ENCODE measurements at places on chromosomes 3 and 15.

GRCh38 chr3:120163816-120164215 is 69.6 kb upstream of the GSK3B start:
- DNase-seq = no peak

- no peak for DNase-seq
Observed at GRCh38 chr3:186532598-186533072, 11.5 kb downstream of the CRYGS start.

DNA sequence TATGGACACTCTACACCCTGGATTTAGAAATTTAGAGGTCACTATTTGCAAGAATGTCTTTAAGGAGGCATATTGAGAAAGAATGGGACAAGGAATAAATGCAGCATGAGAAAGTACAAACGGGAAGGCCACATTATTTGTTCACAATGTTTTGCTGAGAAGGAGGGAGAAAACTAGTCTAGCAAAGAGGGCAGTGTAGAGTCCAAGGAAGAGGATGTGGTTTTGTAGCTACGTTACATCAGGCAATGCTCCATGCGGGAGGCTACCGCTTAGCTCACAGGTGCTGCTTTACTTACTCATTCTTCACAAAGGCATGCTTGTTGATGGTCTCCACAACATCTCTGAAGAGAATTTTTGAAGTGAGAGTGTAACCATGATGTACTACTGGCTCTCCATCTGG is 191.1 kb downstream of the PLCH1 start:
- DNase-seq = peak; percentile 23

DNA sequence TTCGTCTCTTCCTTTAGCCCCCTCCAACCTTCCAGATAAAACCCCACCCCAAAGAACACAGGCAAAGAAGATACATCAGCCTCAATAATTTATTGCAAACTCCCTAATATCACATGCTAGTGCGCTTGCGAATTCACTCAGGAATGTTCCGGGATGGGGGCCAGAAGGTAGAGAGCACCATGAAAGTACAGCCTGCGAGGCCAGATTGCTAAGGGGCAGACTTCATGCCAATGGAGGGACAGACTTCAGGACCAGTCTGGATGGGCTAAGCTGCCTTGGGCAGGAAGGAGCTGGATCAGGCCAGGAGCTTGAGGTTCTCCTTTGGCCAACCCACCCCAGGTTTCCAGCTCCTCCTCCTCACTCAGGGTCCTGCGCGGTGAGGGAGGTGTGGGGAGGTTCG is 13.4 kb downstream of the CIDEC start:
- DNase-seq = no peak

DNA sequence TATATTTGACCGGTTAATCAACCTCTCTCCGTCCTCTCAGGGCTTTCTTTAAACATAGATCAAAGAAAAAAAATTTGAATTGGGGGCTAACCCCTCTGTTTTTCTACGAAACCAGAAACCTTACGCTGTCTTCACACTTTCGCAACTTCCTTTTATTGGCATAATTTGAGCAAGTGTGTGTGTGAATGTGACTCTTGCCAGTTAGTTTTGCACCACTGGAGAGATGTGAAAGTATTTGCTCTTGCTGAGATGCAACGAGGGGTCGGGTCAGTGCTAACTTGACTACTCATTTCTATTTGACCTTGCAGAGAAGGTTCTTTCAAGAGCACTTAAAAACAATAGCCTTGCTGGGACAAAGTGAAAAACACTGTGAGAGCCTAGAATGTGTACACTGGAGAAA is 81.2 kb downstream of the FAM43A start:
- DNase-seq = no peak

GRCh38 chr3:142863930-142864920 is 24.7 kb downstream of the PCOLCE2 start:
- no peak for DNase-seq

GRCh38 chr15:35932531-35932930 is 386.6 kb upstream of the DPH6 start:
- no peak for DNase-seq

- no peak for DNase-seq
Observed at GRCh38 chr15:60328852-60329443, 68.8 kb downstream of the ANXA2 start.

- peak; percentile 35 for DNase-seq
Observed at GRCh38 chr3:141498598-141499223, 11.9 kb downstream of the RASA2 start.

GRCh38 chr3:182702216-182702615 is 91.1 kb upstream of the ATP11B start:
- no peak for DNase-seq

GRCh38 chr3:71584394-71585011 is 975 bp upstream of the FOXP1 start:
- DNase-seq = peak; percentile 56

GRCh38 chr15:69750253-69750652 is 297.6 kb downstream of the RPLP1 start:
- no peak for DNase-seq

- no peak for DNase-seq
Observed at GRCh38 chr15:28001641-28002040, 97.5 kb downstream of the OCA2 start.

GRCh38 chr3:126847061-126847460 is 135.9 kb upstream of the PLXNA1 start:
- no peak for DNase-seq

- DNase-seq = peak; percentile 92
Observed at GRCh38 chr15:82093774-82094211, 48.0 kb upstream of the MEX3B start.

DNA sequence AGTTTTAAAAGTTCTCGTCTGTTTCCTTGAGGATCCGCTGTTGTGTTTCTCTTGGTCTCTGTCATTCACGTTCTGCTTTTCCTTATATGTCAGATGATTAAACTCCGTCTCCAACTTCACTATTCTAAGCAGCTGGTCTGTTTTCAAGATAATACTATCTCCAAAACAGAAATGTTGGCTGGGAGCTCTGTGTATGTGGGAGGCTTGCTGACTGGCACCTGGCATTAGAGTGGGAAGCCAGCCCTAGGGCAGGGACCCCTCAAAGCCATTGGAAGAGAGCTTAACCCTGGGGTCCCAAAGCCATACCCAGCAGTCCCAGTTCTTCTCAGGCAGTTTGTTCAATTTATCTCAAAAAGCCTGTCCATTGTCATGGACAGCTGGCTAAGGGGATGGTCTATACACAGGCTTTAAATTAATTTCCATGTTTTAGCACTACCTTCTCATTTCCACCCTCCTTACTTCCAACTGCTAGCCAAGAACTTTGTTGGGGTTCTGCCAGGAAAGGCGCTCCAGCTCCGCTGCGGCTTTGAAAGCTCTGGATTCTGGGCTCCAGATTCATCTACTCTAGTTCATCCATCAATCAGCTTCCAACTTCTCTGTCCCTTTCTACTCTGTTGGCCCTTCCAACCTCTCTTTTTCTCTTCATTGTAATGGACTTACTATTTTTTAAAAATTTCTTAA is 9.2 kb downstream of the BTBD1 start:
- no peak for DNase-seq

DNA sequence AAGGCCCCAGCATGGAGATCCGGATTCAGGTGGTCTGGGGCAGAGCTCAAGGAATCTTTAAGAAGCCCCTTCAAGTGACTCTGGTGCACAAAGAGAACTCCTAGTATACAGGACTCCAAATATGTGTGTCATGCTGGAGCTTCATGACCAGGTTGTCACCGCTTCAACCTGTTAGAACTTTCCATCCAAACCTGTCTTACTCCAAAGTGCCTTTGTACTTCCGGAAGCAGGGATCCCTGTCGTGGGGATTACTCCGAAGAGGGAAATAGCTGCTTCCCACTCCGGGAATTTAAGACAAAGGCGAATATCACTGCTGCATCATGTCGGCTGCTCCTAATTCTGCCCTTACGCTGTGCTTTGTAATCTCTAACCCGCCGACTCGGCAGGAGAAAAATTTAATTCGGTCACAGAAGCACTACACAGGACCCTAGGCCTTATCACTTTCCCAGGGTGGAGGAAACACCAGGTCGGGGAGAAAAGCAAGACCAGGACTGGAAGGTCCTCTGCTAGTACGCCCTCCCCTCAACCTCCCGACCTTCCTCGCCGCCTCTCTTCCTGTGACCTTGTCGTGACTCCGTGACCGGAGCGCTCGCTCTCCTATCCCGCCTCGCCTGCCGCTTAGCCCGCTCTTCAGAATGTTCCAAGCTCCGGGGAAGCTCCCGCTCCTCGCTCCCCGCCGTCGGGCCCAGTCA is 730 bp downstream of the HIGD1A start:
- DNase-seq = peak; percentile 35

DNA sequence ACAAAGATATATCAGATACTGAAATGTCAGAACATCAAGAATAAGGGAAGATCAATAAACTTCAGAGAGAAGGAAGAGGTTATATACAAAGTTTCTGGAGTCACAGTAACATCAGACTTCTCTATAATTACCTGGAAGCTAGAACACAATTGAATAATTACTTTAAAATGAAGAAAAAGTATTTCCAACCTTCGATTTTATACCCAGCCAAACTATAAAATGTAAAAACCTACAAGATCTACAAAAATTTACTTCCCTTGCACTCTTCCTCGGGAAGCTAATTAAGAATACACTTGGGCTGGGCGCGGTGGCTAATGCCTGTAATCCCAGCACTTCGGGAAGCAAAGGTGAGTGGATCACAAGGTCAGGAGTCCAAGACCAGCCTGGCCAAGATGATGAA is 6.6 kb upstream of the MINDY2 start:
- DNase-seq = no peak

DNA sequence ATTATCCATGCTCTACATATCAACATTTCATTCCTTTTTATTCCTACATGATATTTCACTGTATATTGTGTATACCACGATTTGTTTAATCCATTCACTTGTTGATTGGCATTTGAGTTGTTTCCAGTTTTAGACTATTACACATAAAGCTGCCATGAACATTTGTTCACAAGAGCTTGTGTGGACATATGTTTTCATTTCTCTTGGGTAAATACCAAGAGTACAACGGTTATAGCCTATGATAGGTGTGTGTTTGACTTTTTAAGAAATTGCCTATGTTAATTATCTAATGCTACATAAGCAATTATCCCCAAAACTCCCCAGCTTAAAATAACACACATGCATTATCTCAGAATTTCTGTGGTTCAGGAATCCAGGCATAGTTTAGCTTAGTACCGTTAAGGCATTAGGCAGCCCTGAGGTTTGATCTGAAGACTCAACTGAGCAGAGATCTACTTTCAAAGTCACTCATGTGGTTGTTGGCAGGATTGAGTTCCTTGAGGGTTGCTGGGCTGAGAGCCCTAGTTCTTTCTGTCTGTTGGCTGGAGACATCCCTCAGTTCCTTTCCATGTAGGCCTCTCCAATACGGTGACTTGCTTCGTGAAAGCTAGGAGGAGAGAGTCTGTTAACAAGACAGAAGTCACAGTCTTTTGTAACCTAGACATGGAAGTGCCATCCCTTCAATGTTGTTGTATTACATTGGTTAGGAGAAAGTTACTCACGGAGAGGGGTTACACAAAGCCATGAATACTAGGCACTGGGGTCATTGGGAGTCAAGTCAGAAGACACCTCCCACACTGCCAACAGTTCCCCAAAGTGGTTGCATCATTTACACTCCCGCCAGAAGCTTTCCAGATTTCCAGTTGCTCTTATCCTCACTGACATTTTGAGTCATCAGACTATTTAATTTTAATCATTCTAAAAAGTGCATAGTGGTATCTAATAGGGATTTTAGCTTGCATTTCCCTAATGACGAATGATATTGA is 21.0 kb upstream of the PCSK6 start:
- no peak for DNase-seq

GRCh38 chr3:98784666-98785600 is 21.8 kb downstream of the ST3GAL6 start:
- peak; percentile 57 for DNase-seq

DNA sequence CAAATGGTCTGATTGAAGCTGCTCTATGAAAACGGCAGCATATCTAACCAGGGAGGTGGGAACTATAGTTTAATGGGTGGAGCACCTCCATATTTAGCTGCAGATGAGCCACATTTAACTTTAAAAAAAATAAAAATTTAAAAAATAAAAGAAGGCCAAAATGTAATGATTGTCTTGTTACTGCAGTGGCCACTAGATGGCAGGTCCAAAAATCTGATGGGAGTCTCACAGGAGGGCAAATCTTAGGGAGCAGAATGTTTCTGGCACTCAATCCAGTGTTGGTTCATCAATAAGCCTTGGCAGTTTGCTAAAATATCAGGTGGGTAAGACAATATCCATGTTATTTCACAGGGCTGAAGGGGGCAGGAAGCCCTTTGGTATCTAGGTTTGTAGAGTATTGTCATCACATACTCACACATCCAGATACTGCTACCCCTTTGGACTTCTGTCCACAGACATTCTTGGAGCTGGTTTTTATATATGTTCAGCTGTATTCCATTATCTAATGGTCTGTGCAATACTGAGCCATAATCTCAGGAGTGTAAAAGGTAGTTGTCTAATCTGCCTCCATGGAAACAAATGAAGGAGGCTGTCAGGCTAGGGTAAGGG is 233.3 kb downstream of the TIGIT start:
- DNase-seq = peak; percentile 10

DNA sequence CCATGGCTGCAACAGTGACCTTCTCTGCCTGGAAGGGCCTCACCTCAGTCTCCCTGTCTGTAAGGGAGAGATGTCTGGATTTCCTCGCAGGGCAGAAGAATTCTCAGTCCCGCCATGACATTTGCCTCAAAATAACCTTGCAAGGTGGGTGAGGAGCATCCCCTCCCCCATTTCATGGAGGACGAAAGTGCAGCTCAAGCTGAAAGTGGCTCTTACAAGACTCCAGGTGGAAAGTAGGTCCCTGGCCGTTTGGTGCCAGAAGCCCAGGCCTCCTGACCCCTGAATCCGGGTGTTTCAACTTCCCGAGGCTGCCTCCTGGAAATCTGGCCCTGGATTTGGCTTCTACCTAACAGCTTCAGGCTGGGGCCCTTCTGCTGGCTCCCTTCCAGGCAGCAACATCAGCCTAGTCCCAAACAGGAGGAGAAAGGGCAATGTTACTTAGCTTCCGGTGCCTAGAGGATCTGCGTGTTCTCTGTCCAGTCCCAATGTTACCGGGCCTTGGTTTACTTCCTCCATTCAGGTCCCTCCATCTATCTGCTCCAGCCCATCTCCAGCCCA is 769 bp upstream of the CSPG4 start:
- peak; percentile 60 for DNase-seq

- no peak for DNase-seq
Observed at GRCh38 chr3:178964551-178964950, 107.1 kb downstream of the ZMAT3 start.

DNA sequence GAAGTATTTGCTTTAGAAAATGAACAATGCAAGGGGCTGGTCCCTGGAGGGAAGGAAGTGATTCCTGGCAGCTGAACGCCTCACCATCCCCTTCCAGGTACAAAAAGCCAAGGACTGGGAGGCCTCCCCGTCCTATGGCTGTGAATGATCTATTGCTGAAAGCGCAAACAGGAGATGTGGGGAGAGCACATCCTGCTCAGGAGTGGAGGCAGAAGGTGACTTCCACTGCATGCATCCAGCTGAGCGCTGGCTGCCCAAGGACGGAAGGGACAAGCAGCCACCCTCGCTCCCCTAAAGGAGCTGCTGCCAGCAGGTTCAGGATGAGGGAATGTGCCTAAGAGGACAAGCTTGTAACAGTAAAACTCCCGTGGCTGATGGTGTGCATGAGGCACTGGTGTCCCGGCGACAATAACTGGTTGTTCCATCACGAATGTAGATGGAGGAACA is 41.4 kb downstream of the ABTB1 start:
- no peak for DNase-seq
